Stimulated activated CD4-positive, alpha-beta T cell treated with anti-CD3 and anti-CD28 coated beads, Interleukin-12 subunit alpha, Interleukin-12 subunit beta, amount 100 ng/mL, for 4 hours (primary cell): ENCODE measurements at places on chromosomes 6 and 20.
A peak's percentile ranks its signal among the peaks of the same experiment; 100 is the strongest.

DNA sequence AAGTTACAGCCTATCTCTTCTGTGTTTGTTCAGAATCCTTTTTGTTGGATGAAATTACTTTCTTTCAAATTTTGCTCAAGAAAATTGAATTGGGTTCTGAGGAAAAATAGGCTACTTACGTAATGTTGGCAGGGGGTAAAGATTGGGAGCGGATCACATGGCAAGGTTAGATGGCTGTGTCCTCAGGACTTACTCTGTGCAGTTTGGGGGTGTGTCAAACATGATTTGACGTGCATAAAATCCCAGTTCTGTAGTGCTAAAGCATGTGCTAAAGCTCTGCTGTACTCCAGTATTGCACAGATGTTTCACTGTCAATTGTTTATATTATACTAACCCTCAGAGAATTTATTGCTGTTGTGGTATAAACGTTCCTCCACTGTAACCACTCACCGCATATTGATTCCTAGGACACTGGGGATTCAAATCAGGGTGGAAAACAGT, 2.6 kb downstream of the NT5E start:
- no peak for DNase-seq

DNA sequence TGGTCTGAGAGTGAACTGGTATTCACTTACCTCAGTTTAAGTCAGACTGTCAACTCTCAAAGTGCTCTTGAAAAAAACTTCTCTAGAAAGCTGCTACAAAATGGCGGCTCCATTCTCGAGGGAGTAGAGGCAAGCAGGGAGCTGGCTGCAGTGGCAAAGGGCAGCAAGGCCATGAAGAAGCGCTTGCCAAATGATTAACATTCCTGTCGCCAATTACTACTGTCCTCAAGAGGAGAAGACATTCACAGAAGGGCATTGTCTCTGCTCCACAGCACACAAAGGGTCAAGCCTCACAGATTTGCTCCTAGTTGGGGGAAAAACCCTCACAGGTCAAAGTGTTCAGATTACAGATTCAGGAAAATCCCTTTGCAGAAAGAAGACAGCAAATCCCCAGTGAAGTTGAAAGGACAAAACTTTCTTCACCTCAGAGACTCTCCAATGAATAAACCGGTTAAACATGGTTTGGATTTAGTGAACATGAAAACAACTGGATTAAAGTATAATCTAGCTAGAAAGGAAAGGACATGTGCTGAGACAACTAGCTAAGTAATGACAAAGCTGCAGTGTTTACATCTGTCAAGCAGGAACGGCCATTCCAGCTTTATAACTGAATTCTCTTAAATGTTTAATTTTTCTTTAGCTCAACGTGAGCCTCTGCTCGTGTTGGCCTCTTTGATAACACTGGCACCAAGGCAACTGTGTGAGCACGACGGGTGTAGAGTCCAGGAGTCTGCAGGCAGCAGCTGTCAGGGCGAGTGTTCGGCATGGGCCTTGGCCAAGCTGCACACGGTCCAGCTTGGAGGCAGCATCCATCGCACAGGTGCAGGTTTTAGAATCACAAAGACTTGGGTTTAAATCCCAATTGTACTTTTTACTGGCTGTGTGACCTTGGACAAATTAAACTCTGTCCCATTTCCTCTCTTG, 37.6 kb downstream of the NR2E1 start:
- no peak for DNase-seq

DNA sequence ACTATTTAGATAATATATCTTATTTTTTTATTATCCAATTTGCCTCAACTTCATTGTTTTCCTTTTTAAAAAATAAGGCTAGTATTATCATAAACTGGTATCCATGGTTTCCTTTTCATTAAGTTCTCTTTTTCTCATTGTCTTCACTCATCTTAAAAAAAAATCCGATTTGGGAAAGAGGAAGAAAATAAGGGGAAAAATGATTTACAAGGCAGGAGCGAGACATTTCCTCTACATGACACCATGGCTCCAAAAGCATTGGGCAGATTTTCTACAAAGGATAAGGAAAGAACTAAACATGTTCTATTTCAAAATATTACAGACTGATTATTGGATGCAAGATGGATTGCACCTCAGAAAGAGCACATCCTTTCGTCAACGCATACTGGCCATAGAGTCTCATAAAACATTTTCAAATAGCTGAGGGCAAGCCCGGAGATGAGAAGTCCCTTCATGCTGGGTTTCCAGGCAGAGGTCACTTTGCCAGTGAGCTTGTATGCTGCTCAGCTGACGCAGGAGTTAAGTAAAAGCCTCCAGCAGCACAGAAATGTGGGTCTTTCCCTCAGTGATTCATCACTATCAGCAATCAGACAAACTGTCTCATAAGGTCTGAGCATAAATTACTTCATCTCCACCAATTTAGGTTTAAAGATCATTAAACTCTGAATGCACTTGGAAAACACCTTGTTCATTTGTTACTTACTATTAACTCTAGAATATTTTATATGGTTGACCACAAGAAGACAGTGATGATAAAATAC, 129.0 kb upstream of the TNFAIP3 start:
- DNase-seq, result no peak

DNA sequence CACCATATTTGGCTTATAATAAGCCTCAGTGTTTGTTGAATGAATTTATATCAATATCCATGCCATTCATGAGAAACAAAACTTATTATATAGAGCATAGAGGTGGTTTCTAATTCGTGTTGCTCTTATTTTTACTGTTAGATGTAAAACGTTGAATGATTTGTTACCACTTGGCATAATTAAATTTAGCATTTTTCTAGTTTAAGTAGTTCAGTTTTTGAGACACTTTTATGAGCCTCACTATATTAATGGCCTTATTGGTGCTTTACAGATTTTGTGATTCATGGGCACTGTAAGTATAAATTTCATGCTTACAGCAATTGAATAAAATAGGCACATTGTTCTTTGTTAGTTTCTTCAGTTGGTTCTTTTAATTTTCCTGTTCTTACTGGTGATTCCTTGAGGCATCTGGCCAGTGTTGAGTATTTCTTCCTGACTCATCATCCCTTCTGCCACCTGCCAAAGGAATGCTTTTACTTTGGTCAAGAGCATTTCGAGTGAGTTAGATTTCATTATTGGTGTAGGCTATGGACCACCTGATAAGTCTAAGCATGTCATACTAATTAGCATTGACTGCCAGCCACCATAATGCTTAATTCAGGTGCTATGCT, 34.8 kb downstream of the CDKAL1 start:
- no peak for DNase-seq

DNA sequence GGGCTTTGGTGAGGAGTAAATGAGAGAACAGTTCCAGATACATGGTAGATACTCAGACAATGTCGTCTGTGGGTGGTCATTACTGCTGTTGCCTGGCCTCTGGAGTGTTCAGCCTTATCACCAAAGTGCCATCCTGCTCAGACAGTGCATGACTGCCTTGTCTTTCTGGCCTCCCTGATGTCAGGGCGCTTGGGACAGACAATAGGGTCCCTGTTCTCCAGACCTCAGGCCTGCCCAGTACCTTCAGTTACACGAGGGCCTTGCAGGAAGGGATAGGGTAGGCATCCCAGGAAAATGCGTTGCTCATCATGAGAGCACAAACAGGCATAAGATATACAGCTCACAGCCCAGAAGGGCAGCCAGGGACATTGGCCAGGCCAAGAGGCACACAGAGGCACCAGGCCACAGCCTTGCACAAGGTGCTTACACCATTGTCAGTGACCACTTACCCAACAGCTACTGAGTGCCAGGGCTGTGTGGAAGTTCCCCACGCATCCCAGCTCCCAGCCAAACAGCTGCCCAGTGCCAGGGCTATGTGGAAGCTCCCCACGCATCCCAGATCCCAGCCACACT, 27.4 kb downstream of the BPIFB1 start:
- no peak for DNase-seq

DNA sequence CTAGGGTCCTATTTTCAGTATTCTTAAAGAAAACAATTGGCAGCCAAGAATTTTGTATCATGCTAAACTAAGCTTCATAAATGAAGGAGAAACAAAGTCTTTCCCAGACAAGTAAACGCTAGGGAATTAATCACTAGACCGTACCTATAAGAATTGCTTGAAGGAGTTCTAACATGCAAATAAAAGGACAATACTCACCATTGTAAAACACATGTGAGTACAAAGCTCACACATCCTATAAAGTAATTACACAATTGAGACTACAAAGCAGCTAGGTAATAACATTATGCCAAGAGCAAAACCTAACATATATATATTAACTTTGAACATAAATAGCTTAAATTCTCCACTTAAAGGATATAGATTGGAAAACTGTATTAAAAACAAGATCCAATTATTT, 147.4 kb downstream of the FAM83B start:
- no peak for DNase-seq

DNA sequence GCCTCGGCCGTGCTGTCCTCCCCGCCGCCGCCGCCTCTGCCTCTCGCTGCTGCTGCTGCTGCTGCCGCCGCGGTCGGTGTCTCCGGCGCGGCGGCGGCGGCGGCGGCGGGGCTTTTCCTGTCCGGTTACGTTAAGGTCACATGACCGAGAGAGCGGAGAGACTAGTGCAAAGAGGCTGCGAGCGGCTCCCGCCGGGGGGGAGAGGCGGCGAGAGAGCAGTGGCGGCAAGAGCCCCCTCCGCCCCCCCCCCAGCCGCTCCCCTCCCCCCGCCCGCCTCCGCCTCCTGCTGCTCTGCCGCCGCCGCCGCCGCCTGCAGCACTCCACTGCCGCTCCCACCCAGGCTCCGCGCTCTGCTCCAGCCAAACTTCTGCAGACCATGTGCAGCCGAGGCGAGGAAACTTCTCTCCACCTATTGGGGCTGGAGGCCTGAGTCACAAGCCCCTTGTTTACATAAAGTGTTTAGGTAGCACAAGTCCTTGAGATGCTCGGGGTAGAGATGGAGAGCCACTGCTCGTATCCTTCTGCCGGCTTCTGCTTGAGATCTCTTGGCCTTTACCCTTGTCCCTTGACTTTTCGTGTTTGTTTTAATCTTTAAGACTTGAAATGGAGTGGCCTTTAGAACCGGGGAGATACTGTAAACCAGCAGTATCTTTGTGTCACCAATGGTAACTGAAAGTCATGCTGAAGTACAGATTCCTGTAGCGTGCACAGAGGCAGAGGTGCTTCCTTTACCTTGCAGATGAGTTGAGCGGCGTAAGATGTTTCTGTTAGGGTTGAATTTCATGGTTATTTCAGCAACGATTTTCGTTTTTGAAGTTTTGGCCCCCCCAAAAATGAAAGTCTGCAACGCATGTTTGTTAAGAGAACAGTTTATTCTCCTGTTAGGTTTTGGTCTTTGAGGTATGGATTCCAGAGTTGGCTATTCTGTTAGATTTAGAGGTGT, at the start of gene ZBTB2:
Gene ZBTB2 (minus strand): TSS at position 89 of the 943 bp plus-strand sequence. CDS start 17,922 bp downstream, outside the sequence.
- DNase-seq, result peak; percentile 54

GRCh38 chr6:21404577-21404976, 189.0 kb upstream of the SOX4 start:
- DNase-seq, result no peak

GRCh38 chr6:156808287-156808686, 31.1 kb downstream of the ARID1B start:
- no peak for DNase-seq

DNA sequence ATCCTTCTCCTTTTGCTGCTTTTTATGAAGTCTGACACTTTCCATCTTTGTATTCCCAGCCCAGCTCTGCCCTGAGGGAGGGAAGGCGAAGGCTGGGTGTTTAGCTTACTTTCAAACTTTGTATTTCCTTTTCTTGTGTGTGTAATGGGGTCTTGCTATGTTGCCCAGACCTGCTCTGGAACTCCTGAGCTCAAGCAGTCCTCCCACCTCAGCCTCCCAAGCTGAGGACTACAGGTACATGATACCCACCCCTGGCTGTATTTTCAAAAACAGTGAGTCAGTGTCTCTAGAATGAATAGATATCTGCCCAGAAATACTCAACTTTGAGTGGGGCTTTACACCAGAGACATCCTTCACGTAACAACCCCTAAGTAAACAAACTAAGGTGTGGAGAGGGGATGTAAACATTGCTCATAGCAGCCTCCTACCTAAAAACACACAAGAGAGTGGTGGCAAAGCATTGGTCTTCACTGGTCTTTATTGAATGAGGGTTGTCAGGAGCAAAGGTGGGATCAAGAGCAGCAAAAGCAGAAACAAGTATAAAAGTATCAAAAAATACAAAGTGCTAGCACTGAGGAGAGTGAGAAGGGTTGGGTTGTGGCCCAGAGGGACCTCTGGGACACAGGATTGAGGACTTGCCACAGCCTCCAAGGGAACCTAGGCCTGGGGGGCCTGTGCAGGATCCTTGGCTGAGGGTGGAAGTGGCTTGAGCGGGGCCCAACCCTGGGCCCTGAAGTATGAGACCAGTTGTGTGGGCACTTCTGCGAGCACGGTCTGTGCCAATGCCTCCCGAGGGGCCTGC, 10.2 kb downstream of the SPAG4 start:
- no peak for DNase-seq

GRCh38 chr6:147005499-147005898, 198.7 kb upstream of the STXBP5 start:
- no peak for DNase-seq

DNA sequence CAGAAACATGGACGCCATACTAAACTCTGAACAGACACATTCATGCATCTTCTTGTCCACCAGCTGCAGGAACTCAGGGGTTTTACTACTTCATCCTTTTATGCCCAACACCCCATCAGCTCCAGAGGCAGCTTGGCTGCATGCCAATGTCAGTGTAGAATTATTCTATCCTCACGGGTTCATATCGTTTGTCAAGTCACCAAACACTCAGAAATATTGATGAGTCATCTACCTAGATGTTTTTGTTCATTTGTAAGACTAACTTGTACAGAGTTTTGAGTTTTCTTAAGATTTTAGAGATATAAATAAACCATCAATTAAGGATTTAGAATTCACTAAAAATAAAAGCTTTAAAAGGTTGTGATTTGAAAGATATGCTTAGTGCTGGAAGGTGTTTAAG, 590.7 kb upstream of the FLRT3 start:
- no peak for DNase-seq

DNA sequence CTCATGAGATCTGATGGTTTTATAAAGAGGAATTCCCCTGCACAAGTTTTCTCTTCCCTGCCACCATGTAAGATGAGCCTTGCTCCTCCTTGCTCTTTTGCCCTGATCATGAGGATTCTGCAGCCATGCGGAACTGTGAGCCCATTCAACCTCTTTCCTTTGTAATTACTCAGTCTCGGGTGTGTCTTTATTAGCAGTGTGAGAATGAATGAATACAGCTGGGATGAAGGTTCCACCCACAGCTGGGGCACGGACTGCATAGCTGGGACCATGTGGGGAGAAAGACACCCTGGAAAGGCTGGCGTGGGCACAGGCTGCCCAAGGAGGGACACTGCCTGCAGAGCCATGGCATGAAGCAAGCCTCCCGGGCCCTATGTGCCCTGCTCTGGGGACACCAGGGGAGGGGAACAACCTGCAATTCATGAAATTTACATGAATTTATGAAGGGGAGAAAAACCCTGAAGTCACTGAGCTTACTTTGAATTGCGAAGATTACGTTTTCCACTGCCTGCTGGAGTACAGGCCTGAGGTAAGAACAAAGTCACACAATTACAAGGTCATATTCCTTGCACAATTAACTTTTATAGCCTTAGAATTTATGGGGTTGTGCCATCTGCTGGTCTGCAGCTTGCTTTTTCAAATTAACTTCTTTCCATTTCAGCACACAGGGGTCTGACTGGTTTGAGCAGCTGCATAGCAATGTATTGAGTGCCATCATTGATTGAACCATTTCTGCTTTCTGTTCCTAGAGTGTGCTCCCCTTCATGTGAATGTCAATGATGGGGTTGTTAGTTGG, 46.2 kb downstream of the SLC22A1 start:
- DNase-seq, result no peak
